ENCODE measurements at places on chromosomes 6 and 20.

DNA sequence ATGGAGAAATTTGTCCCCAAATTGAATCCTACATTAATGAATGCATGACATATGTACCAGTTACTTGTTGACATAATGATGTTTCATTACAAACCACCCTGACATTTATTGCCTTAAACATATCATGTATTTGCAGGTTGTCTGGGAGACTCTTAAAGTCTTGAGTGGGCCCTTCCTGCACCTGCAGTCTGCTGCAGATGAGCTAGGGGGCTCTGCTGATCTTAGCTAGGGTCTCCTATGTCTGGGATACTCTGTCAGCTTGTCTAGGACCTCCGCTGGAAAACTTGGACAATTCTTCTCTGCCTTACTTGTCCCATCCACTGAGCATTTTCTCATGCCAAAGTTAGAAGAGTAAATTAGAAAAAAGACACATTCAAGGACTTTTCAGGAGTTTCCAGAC, 581.6 kb downstream of the HAO1 start:
- DNase-seq: no peak

GRCh38 chr20:49560646-49561045, 7.3 kb downstream of the PTGIS start:
- no peak for DNase-seq

GRCh38 chr6:164014346-164015087, 600.0 kb downstream of the QKI start:
- no peak for DNase-seq

DNA sequence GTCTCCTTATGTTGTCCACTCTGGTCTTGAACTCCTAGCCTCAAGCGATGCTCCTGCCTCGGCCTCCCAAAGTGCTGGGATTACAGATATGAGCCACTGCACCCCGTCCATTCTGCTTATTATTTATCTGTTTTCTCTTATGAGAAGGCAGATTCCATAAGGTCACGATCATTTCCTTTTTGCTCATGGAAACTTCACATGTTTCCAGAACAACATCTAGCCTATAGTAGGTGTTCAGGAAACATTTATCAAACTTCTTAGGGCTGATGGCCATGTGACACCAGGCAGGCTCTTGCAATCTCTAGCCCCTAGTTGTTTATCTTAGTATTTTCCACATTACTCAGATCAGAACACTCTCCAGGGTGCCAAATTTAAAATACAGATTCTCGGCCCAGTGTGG, 61.2 kb downstream of the ZFP64 start:
- no peak for DNase-seq

DNA sequence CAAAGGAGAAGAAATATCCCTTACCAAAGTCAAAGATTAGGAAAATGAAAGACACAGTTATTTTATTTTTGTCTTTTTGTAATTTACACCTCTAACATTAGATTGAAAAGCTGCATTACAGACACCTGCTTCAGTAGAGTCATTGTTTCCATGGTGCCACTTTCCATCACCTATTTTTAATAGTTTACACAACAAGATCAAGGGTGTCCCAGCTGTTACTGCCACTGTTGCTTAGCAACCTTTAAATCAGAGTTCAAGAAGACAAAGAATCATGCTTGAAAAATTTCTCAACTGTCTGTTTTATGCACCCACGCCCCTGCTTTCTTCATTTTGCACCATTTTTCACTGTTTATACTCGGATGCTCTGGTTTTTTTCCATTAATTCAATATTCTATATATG, 668.2 kb upstream of the GJE1 start:
- DNase-seq: peak; percentile 30

GRCh38 chr6:130913120-130913519, 85.9 kb downstream of the SMLR1 start:
- DNase-seq: peak; percentile 21

DNA sequence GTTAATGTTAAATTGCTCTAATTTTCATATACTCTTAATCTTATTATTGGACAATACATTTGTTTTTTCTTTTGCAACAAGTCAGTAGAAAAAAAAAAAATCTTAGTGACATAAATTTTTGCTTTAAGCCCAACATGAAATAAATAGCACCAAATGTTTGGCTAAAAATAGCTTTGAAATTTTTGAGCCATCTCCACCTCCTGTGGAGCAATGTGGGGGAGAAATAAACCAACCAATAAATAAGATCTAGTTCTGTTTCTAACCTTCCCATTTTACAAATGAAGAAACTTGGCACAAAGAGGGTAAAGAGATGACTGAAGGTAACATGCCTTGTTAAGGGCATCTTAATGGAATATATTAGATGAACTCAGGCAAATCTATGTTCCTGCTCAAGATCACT, 91.4 kb downstream of the PRKN start:
- no peak for DNase-seq

DNA sequence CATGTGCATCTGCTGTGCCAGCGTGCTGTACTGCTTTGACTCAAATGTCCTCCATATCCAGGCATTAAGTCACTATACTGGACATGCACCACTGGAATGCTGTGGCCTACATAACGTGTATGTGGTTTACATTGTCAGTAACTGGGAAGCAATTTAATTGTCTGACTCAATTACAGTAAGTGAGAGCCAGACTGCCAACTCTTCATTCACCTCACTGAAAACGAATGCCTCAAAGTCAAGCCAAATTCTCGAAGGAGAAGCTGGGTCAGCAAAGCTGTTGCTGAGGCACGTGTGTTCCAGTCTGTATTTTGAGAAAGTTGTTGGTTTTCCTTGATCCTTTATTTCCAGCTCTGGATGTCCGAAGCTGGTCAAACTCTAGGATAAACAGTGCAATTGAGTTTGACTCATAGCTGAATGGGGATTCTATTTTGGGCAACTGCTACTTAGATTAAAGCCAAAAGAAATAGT, 534.3 kb downstream of the COL12A1 start:
- no peak for DNase-seq

DNA sequence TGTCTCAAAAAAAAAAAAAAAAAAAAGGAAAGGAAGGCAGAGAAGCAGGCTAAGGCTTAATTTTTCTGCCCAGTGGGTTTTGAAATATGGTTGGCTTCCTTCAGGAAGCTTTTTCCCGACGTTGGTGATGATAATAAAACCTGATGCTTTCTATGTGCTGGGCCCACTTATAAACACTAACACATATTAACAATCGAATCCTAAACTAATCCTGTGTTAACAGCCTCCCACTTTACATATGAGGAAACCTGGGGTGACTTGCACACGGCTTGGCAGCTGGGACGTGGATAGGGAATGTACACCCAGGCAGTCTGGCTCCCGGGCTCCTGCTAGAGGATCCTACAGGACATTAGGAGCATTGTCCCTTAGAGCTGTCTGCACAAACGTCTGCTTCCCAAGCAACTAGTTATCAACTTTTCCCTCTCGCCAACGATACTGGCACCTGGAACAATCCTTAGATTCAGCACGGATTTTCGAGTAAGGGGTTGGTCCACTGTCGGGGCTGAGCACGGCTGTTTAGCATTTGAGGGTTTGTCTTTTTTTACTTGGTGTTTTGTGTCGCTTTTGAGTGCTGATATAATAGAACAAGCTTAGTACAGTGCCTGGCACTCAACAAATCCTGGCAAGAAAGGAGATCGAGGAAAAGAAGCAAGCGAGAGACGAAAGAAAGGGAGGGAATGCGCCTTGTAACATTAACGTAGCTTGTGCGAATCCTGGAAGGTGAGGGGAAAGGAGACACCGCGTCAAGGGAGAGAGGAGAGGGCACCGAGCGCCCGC, 622 bp upstream of the KIZ start:
- peak; percentile 12 for DNase-seq

GRCh38 chr6:55886185-55886836, 10.9 kb upstream of the BMP5 start:
- DNase-seq: no peak

GRCh38 chr20:58003525-58003924, 224.9 kb downstream of the ANKRD60 start:
- no peak for DNase-seq

DNA sequence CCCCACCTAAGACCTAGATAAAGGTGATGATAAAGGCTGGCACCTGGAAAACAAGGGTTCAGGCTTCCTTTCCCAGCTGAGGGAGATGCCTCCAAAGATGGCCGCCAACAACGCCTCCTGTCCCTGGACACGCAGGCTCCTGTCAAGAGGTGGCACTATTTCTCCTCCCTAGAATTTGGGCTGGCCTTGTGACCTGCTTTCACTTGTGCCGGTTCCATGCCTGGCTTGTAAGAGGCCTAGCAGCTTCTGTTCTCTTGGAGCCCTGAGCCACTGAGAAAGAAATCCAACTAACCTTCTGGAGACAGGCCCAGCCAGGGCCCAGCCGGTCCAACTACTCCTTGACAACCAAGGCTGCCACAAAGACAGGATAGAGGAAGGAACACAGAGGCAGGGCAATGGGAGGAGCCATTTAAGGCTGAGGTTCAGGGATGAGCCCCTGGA, 60.2 kb upstream of the RALY start:
- DNase-seq: peak; percentile 66

GRCh38 chr6:28553986-28554881, 28.6 kb downstream of the GPX5 start:
- DNase-seq: no peak

DNA sequence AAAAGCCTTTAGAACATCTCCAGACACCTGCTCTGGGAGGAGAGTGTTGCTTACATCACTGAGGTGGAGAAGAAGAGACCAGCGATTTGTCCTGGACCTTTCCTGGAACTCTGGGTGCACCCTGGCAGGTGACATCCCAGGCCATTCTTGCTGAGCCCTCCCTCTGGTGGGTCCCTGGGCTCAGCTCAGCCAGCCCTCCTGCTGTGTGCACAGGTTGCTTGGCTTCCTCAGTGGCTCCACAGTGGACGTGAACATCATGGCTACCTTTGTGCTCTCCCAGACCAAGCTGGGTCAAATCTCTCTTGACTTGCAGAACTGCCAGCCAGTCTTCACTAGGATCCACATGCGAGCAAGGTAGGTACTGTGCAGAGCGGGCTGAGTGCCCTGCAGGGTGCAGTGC, 19.9 kb upstream of the BPIFA2 start:
- DNase-seq: no peak

- peak; percentile 92 for DNase-seq
These were observed 38.2 kb downstream of the C6orf132 start for GRCh38 chr6:42104095-42104803.

- no peak for DNase-seq
These were observed 91.4 kb upstream of the ATXN1 start for GRCh38 chr6:16852671-16853070.

GRCh38 chr6:138346302-138347195, 31.2 kb upstream of the SMIM28 start:
- no peak for DNase-seq

- DNase-seq: no peak
These were observed 76.8 kb downstream of the BANF2 start for GRCh38 chr20:17776551-17776950.

GRCh38 chr20:38209054-38209675, 44.1 kb upstream of the TGM2 start:
- no peak for DNase-seq

DNA sequence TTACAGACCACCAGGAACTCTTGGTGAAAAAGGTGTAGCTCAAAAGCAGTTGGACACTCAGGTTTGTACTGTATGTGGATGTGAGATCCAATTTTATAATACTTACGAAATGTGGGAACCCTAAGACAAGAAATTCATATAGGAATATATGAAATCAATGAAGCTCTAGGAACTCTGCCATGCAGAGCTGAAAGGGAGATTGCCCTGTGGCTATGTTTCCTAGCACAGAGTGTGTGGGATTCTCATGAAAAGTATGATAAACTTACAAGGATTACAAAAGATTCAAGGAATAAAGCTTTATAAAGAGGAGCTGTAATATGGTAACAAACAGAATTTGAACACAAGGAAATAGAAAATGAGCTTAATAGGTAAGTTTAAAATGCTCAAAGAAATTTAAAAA, 205.7 kb upstream of the FAM83B start:
- DNase-seq: no peak

GRCh38 chr6:2111162-2111677, 134.2 kb downstream of the GMDS start:
- DNase-seq: peak; percentile 53

- no peak for DNase-seq
These were observed 10.3 kb downstream of the LCA5 start for GRCh38 chr6:79526897-79527296.

GRCh38 chr6:43123461-43124314, 47.4 kb upstream of the SRF start:
- no peak for DNase-seq

- DNase-seq: no peak
These were observed 48.1 kb upstream of the SMLR1 start for GRCh38 chr6:130778946-130779657.

GRCh38 chr20:24194143-24194542, 205.6 kb upstream of the GGTLC1 start:
- DNase-seq: no peak

GRCh38 chr20:34300256-34300806, 2.8 kb downstream of the AHCY start:
- no peak for DNase-seq
